ENCODE measurements at places on chromosomes 6 and 20.

DNA sequence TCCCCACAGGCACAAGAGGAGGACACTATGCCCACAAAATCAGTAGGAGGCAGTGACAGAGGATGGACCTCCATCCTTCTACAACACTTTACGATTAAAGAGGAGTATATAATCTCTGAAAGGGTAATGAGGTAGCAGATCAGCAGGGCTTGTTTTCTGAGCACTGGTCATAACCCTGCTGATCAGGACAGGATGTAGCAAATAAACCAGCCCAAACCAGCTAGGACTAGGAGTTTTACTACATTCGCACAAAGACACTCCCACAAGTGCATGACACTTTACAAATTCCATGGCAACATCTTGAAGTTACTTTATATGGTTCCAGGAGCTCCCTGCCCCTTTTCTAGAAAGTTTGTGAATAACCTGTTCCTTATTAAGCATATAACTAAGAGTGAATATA, 73.3 kb upstream of the CHD6 start:
- DNase-seq = no peak

- DNase-seq = no peak
Measured at GRCh38 chr6:117918454-117918853, 11.4 kb downstream of the SLC35F1 start.

- DNase-seq = peak; percentile 51
Measured at GRCh38 chr6:37103169-37104039, 66.5 kb upstream of the PIM1 start.

DNA sequence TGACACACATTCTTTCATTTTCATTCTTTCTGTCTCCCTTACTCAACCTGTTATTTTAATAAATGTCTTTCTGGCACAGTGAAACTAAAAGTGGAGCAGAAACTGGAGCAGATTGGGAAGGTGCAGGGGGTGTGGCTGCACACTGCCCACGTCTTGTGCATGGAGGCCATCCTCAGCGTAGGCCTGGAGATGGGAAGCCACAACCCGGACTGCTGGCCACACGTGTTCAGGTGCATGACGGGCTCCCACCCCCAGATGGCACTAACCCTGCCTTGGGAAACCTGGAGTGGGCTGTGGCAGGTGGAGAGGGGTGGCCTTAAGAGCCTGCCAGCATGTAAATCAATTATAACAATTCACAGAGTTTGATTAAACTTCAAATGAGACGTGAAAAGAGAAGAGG, 71.4 kb upstream of the PBOV1 start:
- no peak for DNase-seq

GRCh38 chr6:162538643-162539064, 188.9 kb downstream of the PRKN start:
- no peak for DNase-seq

DNA sequence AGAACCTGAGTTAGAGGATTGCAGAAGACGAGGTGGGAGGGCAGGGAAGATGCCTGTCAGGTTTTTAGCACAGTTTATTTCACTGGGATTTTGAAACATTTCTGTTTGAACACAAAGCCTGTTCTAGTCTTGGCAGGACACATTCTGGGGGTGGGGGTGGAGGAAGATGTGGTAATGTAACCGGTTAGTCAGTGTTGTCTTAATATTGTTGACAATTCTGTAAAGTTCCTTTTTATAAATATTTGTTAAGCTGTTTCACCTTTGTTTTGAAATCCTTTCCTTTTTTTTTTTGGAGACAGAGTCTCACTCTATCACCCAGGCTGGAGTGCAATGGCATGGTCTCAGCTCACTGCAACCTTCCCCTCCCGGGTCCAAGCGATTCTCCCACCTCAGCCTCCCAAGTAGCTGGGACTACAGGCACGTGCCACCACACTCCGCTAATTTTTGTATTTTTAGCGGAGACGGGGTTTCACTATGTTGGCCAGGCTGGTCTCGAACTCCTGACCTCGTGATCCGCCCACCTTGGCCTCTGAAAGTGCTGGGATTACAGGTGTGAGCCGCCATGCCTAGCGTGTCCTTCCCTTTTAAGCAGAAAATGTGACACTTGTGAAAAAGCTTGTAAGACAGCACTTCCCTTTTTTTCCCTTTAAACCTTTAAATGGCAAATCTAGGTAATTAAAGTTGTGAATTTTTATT, 20.2 kb downstream of the SLC9A8 start:
- DNase-seq = no peak

DNA sequence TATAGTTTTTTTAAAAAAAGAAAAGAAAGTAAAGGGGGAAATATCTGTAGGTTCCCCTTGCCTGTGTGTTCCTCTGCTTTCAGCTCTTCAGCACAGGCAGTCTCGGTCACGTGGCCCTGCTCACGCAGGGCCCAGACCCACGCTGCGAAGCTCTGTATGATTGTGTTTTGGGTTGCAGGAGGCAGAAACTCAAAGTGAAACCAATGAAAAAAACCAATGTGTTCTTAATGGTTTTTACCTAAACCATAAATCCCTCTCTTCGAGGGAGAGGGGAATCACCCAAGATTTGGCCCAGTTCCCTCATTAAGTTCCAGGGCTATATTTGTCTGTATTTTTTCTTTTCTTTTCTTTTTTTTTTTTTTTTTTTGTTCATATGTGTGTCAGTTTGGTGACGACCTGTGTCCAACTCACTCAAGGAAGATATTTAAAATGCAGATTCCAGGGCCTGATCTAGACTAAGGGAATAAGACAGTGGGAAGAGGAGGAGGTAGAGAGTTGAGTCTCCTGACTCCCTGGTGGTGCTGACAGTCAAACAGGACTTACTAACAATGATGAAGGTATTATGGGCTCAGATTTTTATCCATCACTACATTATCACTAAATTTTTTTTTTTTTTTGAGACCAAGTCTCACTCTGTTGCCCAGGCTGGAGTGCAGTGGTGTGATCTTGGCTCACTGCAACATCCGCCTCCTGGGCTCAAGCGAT, 33.8 kb upstream of the RREB1 start:
- peak; percentile 74 for DNase-seq

GRCh38 chr6:112037783-112038216, 16.1 kb upstream of the CCN6 start:
- peak; percentile 48 for DNase-seq

GRCh38 chr20:54115172-54115854, 44.9 kb upstream of the BCAS1 start:
- no peak for DNase-seq

GRCh38 chr6:30879684-30880427, 4.5 kb upstream of the DDR1 start:
- DNase-seq = no peak
